CD8-positive, alpha-beta memory T cell (primary cell): ENCODE measurements at places on chromosomes 6 and 20.

- no peaks in the 10 kb centered on the region for H3K36me3 ChIP-seq
- peak; percentile 34 for DNase-seq
- peaks cover 28% of the 10 kb centered on the region for H3K4me1 ChIP-seq
- H3K27ac ChIP-seq, result no peak overlapping the region
- H3K27me3 ChIP-seq, result no peaks in the 10 kb centered on the region
These were observed 117.8 kb downstream of the WDR27 start for GRCh38 chr6:169583886-169584541.

- DNase-seq, result no peak
- H3K27ac ChIP-seq, result peak overlapping the region; percentile 57
- H3K4me3 ChIP-seq, result no peak overlapping the region
- no peaks in the 10 kb centered on the region for H3K27me3 ChIP-seq
- no peaks in the 10 kb centered on the region for H3K36me3 ChIP-seq
- no peaks in the 10 kb centered on the region for H3K4me1 ChIP-seq
These were observed 190.2 kb downstream of the TSHZ2 start for GRCh38 chr20:53162251-53162835.

DNA sequence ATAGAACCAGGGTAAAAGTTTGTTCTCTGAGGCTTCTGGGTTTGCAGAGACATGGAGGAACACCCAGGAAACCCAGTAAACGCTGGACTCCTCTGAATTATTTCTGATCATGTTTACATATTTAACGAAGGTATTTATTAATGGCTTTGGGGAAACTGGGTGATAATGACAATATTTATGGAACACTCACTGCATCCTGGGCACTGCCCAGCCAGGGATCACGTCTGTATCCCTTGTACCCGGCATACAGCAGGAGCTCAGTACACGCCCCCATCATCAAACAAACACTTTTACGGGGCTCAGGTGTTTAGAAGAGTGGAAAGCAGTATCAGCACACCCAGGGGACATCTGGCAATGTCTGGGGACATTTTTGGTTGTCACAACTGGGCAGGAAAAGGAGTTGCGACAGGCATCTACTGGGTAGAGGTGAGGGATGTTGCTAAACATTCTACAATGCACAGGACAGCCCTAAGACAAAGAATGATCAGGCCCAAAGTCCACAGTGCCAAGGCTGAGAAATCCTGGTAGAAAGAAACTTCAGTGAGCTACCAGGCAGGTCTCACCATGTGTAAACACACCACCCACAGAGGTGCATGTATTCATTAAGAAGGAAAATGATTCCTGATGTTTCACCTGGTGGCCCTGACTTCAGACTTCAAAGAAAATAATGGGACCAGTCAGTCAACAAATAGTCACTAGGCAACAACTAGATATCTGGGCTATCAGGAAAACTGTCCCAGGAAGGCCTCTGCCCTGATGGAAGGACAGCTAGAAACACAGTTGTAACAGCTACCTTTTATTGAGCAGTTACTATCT lies 35.3 kb downstream of the ZMYND8 start:
- DNase-seq, result no peak
- no peaks in the 10 kb centered on the region for H3K36me3 ChIP-seq
- H3K4me3 ChIP-seq, result no peak overlapping the region
- H3K27ac ChIP-seq, result no peak overlapping the region

- H3K36me3 ChIP-seq, result no peaks in the 10 kb centered on the region
- no peaks in the 10 kb centered on the region for H3K4me1 ChIP-seq
- H3K27me3 ChIP-seq, result no peaks in the 10 kb centered on the region
- H3K4me3 ChIP-seq, result no peak overlapping the region
- H3K27ac ChIP-seq, result no peak overlapping the region
These were observed 451.3 kb downstream of the HTR1B start for GRCh38 chr6:77011929-77012545.

DNA sequence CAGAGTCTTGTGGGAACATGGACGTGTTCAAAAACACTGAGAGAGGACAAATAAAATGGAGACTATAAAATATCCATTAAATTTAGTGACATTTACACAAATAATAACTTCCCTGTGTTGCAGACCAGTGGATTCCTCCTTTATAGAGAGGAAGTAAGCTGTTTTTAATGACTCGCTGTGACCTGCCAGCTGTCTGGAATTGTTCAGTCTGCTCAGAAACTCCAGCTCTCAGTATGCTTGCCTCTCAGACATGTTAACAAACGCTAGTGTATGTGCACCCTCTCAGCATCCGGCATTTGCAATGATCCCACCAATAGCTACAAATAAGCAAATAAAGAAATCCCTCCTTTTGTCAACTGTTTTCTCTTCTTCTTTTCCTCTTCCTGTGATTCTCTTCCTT lies 158.0 kb upstream of the TCF21 start:
- H3K27ac ChIP-seq, result no peak overlapping the region
- no peaks in the 10 kb centered on the region for H3K4me1 ChIP-seq
- H3K4me3 ChIP-seq, result no peak overlapping the region
- H3K36me3 ChIP-seq, result no peaks in the 10 kb centered on the region
- no peaks in the 10 kb centered on the region for H3K27me3 ChIP-seq

GRCh38 chr6:10411131-10411970 lies 3.5 kb downstream of the TFAP2A start:
- no peaks in the 10 kb centered on the region for H3K36me3 ChIP-seq
- peaks cover 54% of the 10 kb centered on the region for H3K27me3 ChIP-seq
- H3K4me3 ChIP-seq, result peak overlapping the region; percentile 77

DNA sequence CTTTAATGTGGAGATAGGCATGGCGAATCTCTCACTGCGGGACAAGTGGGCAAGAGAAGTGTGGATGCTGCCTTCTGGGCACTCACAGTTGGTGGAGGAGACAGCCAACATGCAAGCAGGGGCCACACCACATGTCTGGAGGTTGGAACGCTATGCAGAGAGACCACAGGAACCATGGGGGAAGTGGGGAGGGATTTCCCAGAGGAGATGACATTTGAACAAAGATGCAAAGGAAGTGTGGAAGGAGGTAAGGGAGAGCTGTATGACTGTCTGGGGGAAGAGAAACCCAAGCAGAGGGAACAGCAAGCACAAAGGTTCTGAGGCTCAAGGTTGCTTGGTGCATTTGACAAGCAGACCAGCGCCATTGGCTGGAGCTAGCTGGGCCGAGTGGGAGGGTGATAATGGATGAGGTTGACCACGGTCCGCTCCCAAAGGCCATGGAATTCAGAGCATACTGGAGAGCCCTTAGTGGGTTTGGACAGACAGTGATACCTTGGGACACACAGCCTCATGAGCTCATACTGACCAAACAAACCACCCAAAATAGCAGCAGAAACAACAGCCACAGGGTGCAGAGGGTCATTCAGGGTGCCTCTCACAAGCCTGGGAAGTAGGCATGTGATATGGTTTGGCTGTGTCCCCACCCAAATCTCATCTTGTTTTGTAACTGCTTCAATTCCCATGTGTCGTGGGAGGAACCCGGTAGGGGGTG lies 7.6 kb upstream of the FAM110A start:
- no peak for DNase-seq
- no peaks in the 10 kb centered on the region for H3K4me1 ChIP-seq
- H3K27ac ChIP-seq, result no peak overlapping the region
- no peaks in the 10 kb centered on the region for H3K27me3 ChIP-seq
- H3K4me3 ChIP-seq, result no peak overlapping the region

- no peak overlapping the region for H3K27ac ChIP-seq
- H3K4me1 ChIP-seq, result peaks cover 12% of the 10 kb centered on the region
- no peaks in the 10 kb centered on the region for H3K27me3 ChIP-seq
- H3K4me3 ChIP-seq, result no peak overlapping the region
- no peak for DNase-seq
- H3K36me3 ChIP-seq, result no peaks in the 10 kb centered on the region
These were observed 6.5 kb downstream of the PRND start for GRCh38 chr20:4728120-4728760.

GRCh38 chr6:133641104-133641503 lies 247.8 kb upstream of the TCF21 start:
- no peak for DNase-seq
- no peaks in the 10 kb centered on the region for H3K27me3 ChIP-seq
- no peak overlapping the region for H3K27ac ChIP-seq
- H3K4me1 ChIP-seq, result no peaks in the 10 kb centered on the region

- no peak for DNase-seq
- H3K27ac ChIP-seq, result no peak overlapping the region
- no peak overlapping the region for H3K4me3 ChIP-seq
- no peaks in the 10 kb centered on the region for H3K4me1 ChIP-seq
These were observed 33.8 kb downstream of the NHLRC1 start for GRCh38 chr6:18088419-18089296.

DNA sequence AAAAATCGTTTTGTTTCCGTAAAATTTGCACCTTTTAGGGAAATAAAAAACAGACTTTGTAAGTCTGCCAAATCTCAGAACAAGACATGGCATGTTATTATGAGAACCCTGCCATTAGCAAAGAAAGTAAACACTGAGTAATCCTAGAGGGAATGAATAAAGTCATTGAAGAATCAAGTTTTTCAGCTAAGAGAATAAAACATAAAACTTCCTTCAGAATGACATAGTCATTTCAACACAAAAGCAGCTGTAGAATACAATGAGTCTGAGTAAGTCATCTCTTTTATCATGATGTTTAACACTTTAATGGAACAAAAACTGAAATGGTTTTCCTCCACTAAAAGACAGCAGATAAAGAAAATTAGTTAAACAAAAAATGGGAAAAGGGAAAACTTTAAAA lies 10.3 kb upstream of the DST start:
- no peak overlapping the region for H3K27ac ChIP-seq
- no peaks in the 10 kb centered on the region for H3K4me1 ChIP-seq
- H3K36me3 ChIP-seq, result no peaks in the 10 kb centered on the region
- DNase-seq, result no peak
- no peaks in the 10 kb centered on the region for H3K27me3 ChIP-seq

GRCh38 chr6:150144294-150144868 lies 1.5 kb downstream of the PPP1R14C start:
- H3K27ac ChIP-seq, result peak overlapping the region; percentile 17
- no peaks in the 10 kb centered on the region for H3K4me1 ChIP-seq
- H3K4me3 ChIP-seq, result no peak overlapping the region
- no peaks in the 10 kb centered on the region for H3K36me3 ChIP-seq
- H3K27me3 ChIP-seq, result peaks cover 22% of the 10 kb centered on the region

- no peak overlapping the region for H3K4me3 ChIP-seq
- peaks cover 12% of the 10 kb centered on the region for H3K4me1 ChIP-seq
- H3K27ac ChIP-seq, result no peak overlapping the region
- DNase-seq, result no peak
- H3K36me3 ChIP-seq, result no peaks in the 10 kb centered on the region
These were observed 7.9 kb upstream of the TREM1 start for GRCh38 chr6:41294214-41294872.

DNA sequence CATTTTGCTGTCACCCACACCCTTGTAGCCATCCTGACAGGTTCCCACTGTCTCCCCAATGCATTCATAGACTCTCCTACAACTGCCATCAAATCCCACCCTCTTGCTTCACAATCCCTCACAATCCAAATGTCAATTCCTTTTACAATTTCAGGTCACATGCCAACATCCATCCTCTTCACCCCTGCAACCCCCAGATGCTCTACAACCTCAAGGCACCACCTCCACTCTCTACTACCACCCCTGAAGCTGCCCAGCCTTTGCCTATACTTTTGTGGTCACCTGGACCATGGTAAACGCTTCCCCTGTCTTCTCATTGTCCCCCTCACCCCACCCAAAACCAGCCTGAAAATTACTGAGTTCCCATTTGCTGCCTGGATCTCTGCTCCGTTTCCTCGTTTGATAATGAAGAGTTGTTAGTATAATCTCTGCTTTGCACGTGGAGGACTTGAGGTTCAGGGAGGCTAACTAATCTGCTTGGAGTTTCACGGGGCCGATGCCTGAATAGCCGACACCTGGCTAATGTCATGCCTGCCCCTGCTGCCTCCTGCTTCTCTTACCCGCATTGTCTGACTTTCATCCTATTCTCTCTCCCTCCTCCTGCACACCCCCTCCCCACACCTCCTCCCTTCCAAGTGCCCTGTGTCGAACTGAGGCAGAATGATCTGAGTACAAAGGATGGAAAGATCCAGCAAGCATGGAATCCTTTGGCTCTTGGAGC lies 82.4 kb upstream of the TOX2 start:
- H3K4me1 ChIP-seq, result no peaks in the 10 kb centered on the region
- no peaks in the 10 kb centered on the region for H3K36me3 ChIP-seq
- H3K27ac ChIP-seq, result no peak overlapping the region
- H3K27me3 ChIP-seq, result no peaks in the 10 kb centered on the region
- no peak overlapping the region for H3K4me3 ChIP-seq

- H3K27ac ChIP-seq, result no peak overlapping the region
- H3K27me3 ChIP-seq, result no peaks in the 10 kb centered on the region
- no peak overlapping the region for H3K4me3 ChIP-seq
- no peaks in the 10 kb centered on the region for H3K4me1 ChIP-seq
- H3K36me3 ChIP-seq, result no peaks in the 10 kb centered on the region
These were observed 45.3 kb upstream of the COL21A1 start for GRCh38 chr6:56292505-56293181.

- H3K4me1 ChIP-seq, result no peaks in the 10 kb centered on the region
- DNase-seq, result no peak
- no peak overlapping the region for H3K4me3 ChIP-seq
- H3K27ac ChIP-seq, result no peak overlapping the region
- no peaks in the 10 kb centered on the region for H3K27me3 ChIP-seq
These were observed 110.4 kb downstream of the ADGRG6 start for GRCh38 chr6:142412241-142412640.

DNA sequence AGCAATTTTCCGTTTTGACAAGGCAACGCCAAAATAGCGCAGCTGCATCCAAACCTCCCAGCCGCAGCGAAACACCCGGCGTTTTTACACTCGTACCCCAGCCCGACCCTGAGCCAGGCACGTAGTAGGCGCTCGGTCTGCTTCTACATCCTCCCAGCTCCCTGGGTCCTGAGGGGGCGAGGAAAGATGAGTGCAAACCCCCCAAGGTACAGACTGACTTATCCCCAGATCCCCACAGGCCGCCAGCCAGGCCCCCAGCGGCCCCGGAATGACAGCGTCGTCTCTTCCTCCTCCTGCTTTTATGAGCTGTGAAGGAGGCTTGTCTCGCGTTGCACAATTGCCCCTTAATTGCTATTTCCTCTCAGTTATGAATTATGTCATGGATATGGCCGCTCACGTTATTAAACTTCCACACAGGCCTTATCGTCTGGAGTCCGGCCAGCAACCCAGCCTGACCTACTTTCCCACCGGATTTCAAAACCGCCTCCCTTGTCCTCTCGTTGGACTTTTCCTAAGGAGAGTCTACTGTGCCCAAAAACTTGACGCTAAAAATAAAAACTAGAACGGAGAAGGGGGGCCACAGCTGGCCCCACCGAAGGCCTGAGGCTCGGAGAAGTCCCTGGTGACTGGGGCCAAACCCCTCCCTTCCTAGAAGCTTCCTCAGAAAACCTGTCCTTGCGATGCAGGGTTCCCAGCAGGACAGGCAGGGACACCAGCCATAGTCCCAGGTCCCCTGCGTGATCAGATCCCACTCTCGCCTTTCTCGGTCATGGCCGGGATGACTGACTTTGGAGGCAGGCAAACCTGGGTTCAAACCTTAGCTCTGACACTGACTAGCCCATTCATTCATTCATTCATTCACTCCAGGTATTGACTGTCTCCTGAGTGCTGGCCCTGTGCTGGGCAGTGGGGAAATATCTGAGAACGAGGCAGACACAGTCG lies 130.9 kb upstream of the PTPN1 start:
- H3K36me3 ChIP-seq, result no peaks in the 10 kb centered on the region
- H3K4me1 ChIP-seq, result peaks cover 13% of the 10 kb centered on the region
- no peaks in the 10 kb centered on the region for H3K27me3 ChIP-seq
- H3K4me3 ChIP-seq, result no peak overlapping the region
- no peak for DNase-seq
- H3K27ac ChIP-seq, result no peak overlapping the region

GRCh38 chr6:4912559-4912958 lies 91.3 kb downstream of the RPP40 start:
- peaks cover 9% of the 10 kb centered on the region for H3K36me3 ChIP-seq
- H3K27ac ChIP-seq, result no peak overlapping the region
- H3K4me1 ChIP-seq, result peaks cover 20% of the 10 kb centered on the region
- DNase-seq, result no peak
- no peak overlapping the region for H3K4me3 ChIP-seq
